Calu3 (cell line): ENCODE measurements at places on chromosomes 5 and 9. TPM values are rescaled to one million over a fixed set of nuclear protein-coding genes. Genes with fewer than 3 reads are reported as not detected.

DNA sequence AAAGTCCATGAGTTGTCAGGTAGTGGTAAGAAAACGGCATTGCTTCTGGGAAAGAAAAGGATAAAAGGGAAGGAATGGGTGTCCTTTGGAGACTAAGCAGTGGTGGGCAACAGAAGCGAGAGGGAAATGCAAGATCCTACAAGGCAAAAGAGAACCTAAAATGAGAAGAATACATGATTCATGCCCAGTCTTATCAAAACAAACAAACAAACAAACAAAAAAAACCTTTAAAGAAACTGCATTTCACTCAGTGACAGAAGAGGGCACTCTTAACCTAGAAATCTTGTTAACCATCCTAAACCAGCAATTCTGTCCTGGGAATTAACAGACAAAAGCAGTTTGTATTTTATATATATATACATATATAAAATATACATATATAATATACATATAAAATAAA is 88.5 kb downstream of the SUSD1 start:
- no peak for DNase-seq

DNA sequence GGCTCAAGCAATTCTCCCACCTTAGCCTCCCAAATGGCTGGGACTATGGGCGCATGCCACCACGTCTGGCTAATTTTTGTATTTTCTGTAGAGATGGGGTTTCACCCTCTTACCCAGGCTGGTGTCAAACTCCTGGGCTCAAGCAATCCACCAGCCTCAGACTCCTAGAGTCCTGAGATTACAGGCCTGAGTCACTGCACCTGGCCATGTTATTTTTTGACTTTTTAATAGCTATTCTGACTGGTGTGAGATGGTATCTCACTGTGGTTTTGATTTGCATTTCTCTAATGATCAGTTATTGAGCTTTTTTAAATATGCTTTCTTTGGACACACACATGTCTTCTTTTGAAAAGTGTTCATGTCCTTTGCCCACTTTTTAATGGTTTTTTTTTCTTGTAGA is 38.2 kb downstream of the FBXW2 start:
- DNase-seq, result no peak

GRCh38 chr5:86885489-86886230 is 267.9 kb downstream of the COX7C start:
- no peak for DNase-seq

DNA sequence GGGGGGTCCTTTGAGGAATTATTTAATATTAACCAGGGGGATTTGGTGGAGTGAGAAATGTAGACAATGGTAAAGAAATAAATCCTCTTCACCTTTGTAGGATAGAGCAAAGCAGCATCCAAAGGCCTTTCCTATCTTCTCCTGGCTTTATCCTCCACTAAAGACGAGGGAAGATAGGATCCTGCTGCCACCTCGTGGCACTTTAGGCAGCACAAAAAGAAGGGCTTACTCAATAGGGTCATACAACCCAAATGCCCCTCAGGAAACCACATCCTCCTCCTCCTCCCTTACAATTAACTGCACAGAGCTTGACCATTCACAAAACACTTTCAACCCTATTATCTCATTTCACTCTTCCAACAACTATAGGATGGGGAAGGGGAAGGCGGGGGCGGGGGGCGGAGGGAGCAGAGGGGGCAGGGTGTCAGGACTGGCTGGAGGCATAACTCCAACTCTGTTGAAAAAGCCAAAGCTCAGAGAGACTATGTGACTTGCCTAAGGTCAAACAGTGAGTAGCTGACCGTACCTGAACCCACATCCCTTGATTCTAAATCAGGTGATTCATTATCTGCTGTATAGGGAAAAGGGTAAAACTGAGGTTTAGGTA is 45.4 kb upstream of the MYOT start:
- DNase-seq, result peak; percentile 75

GRCh38 chr9:132572921-132573320 is 9.5 kb upstream of the BARHL1 start:
- peak; percentile 21 for DNase-seq

DNA sequence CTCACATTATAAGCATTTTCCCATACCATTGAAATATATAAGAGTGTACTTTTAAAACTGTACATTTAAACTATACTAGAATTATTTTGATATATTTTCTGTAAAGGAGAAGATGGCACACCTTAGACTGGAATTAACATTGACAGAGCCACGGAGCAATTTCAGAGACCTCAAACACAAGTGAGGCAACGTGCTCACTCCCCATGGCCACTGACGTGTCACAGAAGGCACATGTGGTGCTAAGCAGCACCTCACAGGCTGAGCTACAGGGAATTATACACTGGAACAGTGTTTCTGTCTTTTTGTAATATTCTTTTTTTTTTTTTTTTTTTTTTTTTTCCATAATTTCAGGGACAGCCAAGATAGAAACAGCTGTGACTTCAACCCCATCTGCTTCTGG is 66.5 kb downstream of the NUP214 start:
- no peak for DNase-seq

GRCh38 chr5:54644226-54644625 is 126.7 kb downstream of the SNX18 start:
- DNase-seq, result peak; percentile 42

DNA sequence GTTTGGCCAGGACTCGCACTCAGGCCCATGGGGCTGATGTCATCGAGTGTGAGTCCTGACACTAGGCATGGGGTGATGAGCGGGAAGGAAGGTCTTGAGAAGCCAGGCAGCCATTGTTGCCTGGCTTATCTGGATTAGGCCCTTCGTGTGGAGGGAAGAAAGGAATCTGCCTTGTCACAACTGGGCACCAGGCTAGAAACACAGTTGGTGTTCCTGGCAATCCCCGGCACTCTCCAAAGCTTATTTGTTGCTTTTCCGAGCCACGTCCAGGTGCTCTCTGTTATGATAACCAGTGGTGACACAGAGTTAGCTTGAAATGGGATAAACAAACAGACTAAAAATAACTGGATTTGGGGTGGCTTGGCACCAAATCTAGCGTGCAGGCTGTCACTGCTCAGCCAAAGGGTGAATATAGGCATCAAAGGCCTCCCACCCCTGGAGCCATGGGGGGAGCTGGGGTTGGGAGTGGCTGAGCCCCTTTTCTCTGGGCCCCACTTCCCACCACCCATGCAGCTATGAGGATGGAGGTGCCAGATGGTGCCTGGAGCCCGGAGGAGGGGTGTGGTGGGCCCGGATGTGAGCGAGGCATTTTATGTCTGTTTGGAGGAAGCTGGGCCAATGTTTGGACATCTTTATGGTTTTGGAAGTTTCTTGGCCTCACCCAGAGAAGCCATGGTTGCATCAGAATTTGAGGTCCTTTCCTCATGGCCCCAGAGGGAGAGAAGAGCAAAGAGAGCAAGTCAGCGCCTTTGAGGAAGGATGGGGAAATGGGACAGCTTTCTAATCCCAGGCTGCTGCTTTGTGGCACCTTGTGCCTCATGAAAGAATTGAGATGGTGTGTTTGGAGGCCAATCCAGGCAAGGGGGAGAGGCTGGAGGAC is 98.0 kb upstream of the PITX1 start:
- DNase-seq, result no peak

- DNase-seq, result no peak
These were observed 391.4 kb downstream of the SH3GL2 start for GRCh38 chr9:17970277-17970676.

GRCh38 chr9:86413971-86414880 is 60.0 kb upstream of the TUT7 start:
- DNase-seq, result no peak

DNA sequence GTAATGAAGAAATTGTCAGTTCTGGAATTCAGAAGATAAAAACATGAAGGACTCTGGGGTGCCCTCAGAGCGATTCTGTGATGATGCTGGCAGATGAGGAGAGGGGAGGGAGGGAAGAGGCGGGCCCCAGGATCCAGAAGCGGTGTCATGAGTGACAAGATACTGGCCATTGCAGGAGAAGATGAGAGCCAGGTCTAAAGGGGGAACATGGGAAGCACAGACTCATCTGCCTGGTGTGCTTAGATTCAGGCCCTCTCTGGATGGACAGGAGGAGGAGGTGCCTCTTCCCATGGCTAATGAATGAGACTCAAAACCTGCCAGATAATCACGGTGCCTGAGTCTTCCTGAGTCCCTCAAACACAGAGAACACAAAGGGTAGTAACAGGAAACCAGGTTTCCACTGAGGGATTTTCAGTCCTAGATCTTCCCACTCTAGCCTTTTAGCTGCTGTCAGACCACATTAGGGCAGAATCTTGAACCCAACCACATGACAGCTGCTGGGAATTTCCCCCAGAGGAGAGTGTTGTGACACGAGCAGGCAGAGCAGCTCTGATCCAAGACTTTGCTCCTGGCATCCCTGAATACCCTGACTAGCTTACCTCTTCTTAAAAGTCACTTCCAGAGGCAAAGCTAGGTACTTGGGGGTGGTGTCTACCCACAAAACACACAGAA is 28.2 kb upstream of the HSPA9 start:
- DNase-seq, result no peak

GRCh38 chr5:150141544-150142184 is 14.0 kb downstream of the PDGFRB start:
- no peak for DNase-seq

SCGB3A2 gene
- not detected in 2 replicates for total RNA-seq

FOXB2 gene
- not detected in 2 replicates for total RNA-seq

ORM2 gene
- not detected in 2 replicates for total RNA-seq

NR6A1 gene
- 5.9 and 6.7 TPM in 2 replicates for total RNA-seq

FAM163B gene
- not detected in 2 replicates for total RNA-seq

OR1J2 gene
- total RNA-seq, result not detected in 2 replicates

GAS1 gene
- 0.21 and 0.22 TPM in 2 replicates for total RNA-seq

LYSMD3 gene
- 25.9 and 27.2 TPM in 2 replicates for total RNA-seq

PTGDS gene
- total RNA-seq, result not detected in 2 replicates

HSPB3 gene
- not detected in 2 replicates for total RNA-seq

AJM1 gene
- 2.9 and 3.2 TPM in 2 replicates for total RNA-seq

FANCG gene
- 38.8 and 46.2 TPM in 2 replicates for total RNA-seq

SNCB gene
- not detected in 2 replicates for total RNA-seq
